ENCODE measurements at places on chromosomes 16 and 17.

DNA sequence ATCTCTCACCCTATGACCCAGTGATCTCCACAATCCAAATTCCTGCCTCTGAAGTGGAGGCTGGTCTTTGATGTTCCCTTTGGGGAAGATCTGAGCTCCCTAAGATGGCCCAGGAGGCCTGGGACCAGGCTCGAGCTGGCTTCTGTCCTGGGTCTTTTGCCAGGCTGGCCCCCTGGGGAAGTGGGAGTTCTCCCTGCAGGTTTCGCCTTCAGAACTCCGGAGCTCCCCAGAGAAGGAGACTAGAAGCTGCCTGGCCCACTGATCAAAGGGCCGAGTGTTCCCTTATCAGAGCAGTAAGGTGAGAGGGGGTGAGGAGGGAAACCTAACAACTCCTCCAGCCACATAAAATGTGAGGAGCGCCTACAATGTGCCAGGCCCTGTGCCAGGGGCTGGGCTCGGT, 147.1 kb downstream of the IRF8 start:
- DNase-seq, result no peak

DNA sequence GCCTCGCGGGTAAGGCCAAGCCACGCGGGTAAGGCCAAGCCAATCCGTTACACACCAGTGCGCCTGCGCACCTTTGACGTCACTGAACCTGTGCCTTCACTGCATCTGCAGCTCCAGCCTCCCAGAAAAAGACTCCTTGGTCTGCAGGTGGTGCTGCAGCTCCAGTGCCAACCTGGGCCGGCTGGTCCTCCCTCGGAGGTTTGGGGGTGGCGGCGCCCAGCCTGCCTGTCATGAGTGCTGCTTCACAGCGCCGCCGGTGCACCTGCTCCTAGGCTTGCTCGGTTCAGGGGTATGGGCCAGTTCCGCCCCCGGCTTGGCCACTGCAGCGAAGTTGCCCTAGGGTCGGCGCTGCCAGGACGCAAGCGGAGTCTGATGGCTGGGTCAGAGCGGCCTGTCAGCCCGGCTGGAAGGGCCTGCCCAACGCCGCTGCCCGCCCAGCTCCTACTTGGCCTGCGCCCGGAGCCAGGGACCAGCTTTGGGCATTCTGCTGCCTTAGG, 146.6 kb downstream of the USP22 start:
- peak; percentile 21 for DNase-seq

DNA sequence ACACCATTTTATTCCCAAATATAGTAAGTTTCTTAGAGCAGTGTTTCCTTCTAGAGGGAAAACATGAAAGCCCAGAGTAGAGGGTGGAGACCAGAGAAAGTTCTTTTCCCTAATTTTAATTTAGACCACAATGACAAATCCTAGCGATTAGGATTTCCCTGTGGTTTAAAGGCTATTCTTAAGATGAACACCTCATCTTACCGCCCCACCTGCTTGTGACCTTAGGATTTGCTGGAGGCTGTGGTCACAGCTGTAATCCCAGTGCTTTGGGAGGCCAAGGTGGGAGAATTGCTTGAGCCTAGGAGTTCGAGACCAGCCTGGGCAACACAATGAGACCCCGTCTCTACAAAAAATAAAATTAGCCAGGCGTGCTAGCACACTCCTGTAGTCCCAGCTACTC, 51.1 kb downstream of the GPRC5B start:
- DNase-seq, result no peak

DNA sequence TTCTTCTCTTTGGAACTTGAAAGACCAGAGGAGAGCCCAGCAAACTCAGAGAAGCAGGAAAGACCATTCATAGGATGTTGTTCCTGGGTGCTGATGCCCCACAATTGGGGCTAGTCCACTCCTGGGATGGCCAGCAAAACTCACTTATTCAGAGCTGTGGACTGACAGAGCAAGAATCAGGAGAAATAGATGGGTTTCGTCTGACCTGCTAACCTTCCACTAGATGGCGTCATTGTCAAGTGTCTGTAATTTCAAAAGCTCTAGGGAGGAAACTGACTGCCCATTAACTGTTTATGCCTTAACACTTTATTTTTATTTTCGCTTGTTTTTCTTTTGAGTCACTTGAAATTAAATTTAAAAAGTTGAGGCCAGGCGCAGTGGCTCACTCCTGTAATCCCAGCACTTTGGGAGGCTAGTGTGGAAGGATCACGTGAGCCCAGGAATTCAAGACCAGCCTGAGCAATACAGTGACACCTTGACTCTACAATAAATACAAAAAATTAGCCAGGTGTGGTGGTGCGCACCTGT, 28.7 kb upstream of the MILR1 start:
- DNase-seq, result peak; percentile 57

GRCh38 chr17:19409509-19409908, 1.5 kb upstream of the RNF112 start:
- DNase-seq, result peak; percentile 45

GRCh38 chr17:1192911-1193699, 13.3 kb upstream of the ABR start:
- DNase-seq, result no peak

DNA sequence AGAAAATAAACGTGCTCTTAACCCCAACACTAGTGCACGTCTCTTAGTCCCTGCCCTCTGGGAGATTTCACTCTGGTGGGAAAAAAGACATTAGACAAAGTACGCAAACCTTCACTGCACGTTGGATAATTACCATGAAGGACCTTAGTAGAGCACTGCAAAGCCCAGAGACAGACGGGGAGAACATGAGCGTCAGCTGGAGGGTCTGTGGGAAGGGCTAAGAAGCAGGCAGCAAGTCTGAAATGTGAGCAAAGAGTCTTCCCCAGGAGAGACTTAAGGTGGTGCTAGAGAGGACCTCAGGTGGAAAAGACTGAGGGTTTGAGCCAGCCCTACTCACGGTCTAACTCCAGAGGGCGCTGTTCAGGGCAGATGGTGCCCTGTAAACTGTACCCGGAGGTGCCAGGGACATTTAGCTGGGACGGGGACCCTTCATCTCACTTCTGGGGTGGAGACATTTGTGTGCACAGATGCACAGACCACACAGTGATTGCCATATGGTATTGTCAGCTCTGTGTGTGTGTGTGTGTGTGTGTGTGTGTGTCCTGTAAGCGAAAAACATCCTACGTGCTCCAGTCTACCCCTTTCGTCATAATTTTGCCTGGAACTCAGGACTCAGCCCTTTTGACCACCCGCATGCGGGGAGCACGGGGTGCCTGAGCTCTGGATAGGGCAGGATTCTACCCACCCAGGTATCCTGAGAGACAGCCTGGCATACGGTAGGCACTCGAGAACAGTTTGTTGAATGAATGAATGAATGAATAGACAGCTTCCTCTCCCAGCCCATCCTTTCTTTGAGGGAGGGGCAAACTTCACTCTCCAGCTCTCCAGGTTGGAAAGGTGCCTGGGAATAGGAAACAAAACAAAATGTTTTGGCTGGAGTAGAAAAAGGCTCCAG, 10.1 kb upstream of the STAC2 start:
- peak; percentile 72 for DNase-seq

- DNase-seq, result no peak
These were observed 18.4 kb upstream of the SLFN5 start for GRCh38 chr17:35224436-35224835.

DNA sequence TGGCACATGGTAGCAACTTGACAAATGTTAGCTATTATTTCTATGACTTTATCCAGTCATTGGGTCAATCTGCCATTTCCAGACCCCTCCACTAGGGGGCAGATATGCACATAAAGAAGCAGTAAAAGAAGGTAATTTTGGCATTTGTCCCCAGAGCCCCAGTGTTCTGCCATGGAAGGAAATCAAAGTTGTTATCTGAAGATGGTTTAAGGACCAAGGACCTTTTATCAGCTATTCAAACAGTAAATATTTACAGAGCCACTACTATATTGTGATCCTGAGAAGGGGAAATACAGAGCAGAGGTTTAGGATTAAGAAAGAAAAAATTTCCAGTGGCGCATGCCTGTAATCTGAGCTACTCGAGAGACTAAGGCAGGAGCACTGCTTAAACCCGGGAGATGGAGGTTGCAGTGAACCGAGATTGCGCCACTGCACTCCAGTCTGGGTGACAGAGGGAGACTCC, 20.0 kb downstream of the TRAF4 start:
- DNase-seq, result peak; percentile 61

DNA sequence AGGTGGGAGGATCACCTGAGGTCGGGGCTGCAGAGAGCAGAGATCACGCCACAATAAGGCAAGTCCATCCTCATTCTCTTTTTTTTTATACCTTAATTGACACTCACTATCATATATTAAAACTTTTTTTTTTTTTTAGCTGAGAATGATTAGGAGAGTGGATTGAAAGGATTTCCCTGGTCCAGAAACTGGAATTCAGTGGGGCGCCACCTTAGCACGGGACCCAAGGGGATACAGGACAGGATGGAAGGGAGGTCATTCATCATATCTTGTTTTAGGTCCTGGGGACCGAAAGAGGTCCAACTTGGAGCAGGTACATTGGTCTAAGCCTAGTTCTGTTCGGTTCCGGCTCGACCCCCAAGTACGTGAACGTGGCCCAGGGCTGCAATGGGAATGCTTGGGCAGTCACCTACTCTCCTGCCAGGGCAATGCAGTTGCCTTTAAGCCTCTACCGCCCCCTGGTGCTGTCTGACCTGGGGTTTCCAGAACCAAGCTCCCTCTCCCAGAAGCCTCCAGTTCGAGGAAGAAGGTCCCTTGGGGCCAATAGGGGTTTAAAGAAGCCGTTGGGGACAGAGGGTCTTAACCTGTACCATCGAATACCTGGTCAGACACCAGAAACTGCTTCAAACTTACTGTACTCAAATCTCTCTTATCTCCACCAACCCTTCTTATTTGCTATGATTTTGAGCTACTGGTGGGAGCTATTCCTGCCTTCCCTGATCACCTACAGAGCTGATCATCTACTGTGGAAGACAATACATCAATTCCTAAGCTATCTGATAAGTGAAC, 19.9 kb upstream of the GPATCH8 start:
- DNase-seq, result no peak

DNA sequence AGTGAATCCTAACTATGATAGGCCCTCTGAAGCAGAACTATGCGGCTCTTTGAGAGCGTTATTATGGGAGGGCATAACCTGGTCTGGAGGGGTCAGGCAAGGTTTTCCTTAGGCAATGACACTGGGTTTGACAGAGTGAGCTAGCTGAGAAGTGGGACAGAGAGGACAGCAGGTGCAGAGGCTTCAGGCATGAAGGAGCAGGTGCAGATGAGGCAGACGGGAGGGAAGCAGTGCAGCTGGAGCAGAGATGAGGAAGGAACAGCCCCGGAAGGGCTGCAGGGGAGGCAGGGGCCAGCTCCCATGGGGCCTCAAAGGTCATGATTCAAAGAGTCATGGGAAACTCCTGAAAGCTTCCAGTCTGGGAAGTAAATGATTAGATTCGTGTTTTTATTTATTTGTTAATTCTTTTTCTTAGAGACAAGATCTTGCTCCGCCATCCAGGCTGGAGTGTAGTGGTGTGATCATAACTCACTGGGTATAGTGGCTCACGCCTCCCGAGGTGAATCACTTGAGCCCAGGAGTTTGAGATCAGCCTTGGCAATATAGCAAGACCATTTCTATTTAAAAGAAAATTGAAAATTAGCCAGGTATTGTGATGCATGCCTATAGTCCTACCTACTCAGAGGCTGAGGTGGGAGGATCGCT, 5.4 kb downstream of the MARCHF10 start:
- no peak for DNase-seq

DNA sequence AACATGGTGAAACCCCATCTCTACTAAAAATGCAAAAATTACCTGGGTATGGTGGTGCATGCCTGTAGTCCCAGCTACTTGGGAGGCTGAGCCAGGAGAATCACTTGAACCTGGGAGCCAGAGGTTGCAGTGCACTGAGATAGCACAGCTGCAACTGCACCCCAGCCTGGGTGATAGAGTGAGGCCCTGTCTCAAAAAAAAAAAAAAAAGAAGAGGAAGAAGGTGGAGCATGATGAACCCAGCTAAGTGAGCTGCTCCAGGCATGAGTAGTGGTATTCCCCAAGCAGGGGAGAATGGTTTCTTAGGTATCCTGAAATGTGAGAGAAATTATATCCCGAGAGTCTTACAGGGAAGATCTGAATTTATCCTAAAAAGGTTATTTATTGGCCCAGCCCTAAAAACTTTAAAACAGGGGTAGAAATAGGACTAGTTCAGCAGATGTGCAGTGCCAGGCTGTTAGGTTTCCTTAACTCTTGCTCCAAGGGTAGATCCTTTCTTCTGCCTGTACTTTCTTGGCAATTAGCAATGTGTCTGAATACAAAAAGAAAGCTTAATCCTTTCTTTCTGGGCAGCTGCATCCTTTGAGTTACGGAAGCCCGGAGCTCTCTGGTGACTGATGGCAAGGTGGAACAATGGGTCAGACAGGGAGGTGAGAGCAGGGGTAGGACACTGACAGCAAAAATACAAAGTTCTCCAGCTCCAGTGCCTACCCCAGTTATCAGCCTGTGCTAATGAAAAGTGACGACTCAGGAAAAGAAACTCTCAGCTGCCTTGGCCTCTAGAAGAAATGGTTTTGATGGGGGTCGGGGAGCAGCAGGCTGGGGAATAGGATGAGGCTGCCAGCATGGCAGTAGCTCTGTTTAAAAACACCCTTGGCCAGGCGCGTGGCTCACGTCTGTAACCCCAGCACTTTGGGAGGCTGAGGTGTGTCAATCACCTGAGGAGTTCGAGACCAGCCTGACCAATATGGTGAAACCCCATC, 36.5 kb upstream of the TOB1 start:
- DNase-seq, result no peak

DNA sequence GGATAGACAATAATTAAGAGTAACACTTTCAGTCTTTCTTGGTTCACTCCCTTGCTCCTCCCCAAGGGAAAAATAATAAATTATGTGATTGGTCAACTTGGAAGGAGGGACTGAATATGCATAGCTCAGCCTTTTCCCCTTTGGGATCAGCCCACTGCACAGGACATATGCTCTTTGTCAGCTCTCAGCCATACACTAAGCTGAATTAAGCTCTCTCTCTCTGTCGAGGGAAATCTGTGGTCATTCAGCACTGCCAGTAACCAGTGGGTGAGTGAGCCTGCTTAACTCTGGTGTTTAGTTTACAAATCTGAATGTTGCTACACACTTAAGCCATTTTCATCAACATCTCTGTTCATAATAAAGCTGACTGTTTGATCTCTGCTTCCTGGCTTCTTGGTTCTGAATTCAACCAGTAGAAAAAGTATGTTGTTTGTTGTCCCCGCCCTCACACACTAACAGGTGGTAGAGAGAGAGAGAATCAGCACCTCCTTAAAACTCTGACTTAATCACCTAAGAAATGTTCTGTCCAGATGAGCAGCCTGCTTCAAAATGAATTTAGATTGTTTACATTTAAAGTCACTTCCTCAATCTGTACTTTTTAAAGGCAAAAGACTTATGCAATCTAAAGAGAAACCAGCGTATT, 102.3 kb upstream of the C17orf78 start:
- no peak for DNase-seq

DNA sequence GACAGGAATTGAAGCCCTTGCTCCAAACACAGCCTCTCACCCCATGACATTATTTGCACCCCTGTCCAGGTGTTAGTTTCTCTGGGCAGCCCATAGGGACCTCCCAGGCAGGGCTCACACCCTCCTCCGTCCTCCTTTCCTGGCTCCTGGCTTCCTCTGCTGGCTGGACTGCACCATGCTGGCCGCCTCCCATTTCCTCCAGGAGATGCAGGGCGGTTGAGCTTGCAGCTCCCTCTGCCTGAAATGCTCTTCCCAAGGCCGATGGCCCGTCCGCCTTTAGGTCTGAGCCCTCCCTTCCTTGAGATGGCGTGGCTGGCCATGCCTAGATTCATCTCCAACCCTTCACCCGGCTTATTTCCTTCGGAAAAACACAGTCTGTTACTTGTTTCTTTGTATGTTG, 334.8 kb downstream of the SNX29 start:
- DNase-seq, result no peak
